ENCODE measurements at places on chromosomes 7 and 10.

GRCh38 chr10:130053561-130053960 is 57.1 kb downstream of the C10orf143 start:
- DNase-seq, result no peak

- DNase-seq, result no peak
Measured at GRCh38 chr10:30848396-30849032, 183.2 kb downstream of the ZNF438 start.

GRCh38 chr7:140397784-140398750 is at the start of gene SLC37A3:
TSS of gene SLC37A3 (minus strand) at chr7:140398530. CDS start at chr7:140382526, 16,004 bp downstream.
- peak; percentile 83 for DNase-seq

GRCh38 chr7:116576350-116577319 is 51.8 kb downstream of the CAV1 start:
- DNase-seq, result no peak

- DNase-seq, result peak; percentile 14
Measured at GRCh38 chr7:116524609-116525297, at the start of gene CAV1. TSS of gene CAV1 (plus strand) at chr7:116525036. CDS start at chr7:116525063, 27 bp downstream.

DNA sequence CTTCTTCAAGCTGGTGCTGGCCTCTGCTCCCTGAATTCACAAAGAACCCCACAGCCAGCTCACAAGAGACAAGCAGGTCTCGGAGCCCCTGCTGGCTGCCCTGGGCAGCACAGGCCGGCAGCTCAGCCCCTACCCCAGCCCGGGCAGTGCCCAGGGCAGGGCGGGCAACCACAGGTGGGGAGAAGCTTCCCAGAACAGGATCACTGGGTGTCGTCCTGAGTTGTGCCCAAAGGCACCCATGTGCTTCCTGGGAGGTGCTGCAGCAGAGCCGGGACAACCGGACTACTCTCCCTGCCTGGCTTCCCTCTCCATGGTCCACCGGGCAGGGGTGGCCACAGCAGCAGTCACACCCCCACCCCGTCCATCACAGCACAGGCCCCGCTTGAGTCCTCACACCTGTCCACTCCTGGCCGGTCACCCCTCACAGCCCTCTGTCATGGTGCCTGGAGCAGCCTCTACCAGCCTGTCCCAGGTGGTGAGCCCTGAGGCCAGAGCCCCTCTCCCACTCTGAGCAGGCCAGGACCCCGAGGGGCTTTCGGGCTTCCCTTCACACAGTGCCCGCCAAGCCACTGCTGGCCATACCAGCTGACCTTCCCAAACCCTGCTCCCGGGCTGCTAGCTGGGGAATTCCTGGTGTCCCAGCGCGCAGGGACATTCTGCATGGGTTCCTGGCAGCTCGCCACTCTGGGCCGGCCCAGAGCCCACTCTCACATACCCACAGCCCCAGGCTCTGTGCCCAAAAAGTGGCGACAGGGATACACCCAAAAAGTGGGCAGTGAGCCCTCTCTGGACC is 3.1 kb downstream of the RASGEF1A start:
- DNase-seq, result no peak

- no peak for DNase-seq
Measured at GRCh38 chr10:83371696-83372490, 767.4 kb upstream of the GHITM start.

All from activated T-cell treated with anti-CD3 and anti-CD28 coated beads, Interleukin-2, amount 50 U/mL, for 4 hours (primary cell).